CD4-positive, alpha-beta T cell treated with Interleukin-4 for 1 hour (primary cell): ENCODE measurements at places on chromosomes 16 and 17.

DNA sequence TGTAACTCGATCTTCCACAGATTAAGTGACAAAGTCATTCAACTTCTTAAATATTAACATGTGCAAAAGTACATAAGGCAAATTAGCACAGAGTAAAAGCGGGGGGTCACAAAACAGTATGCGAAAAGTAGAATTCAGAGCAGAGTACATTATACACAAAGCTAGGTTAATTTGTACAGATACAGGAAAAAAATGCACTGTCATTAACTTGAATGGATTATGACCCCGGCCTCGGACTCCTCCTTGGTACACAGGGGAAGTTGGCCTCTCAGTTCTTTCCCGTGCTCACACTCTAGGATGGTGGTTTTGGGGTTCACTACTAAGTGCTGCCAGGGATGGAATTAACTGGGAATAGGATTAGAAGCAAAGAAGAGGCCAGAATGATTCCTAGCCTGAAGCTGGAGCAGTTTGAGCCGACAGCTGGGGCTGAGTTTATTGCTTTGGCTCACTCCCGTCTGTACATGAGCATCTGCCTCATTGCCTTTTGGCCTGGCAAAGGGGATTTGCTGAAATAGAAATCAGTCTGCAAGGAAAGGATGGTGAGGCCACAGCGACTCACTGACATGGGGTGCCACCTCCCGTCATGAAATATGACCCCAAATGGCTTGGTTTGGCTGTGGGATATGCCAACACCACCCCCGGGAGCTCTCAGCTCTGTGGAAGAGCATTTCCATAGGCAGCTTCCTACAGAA lies 23.6 kb downstream of the NTN1 start:
- no peak for DNase-seq

- DNase-seq, result no peak
Observed at GRCh38 chr17:33200587-33200986, 92.5 kb downstream of the ASIC2 start.

GRCh38 chr16:30996985-30997724 lies 12.1 kb downstream of the HSD3B7 start:
- peak; percentile 83 for DNase-seq

- no peak for DNase-seq
Observed at GRCh38 chr16:48405907-48406306, 20.7 kb upstream of the SIAH1 start.

DNA sequence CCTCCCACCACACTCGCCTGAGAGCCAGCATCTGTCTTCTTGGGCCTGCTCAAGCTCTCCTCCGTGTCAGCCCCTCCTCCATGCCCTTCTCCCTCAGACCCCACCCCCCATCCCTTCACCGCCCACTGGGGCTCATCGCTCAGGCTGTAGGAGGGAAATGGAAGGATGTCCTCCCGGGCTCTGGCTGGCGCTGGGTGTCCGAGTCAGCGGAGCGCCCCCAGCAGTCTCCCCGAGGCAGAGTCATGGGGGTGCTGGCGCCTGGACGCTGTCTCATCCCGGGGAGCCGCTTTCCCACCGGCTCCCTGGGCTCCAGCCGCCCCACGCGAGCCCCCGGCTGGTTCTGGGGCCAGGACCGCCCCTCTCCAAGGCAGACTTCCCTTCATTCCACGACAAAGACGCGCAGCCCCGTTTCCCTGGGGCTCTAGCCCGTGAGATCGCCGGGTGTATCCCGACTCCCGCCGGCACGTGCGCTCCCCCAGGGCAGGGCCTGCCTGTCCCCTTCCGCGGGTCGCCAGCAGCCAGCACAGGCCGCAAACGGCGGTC lies 428 bp upstream of the ANTKMT start:
- no peak for DNase-seq

DNA sequence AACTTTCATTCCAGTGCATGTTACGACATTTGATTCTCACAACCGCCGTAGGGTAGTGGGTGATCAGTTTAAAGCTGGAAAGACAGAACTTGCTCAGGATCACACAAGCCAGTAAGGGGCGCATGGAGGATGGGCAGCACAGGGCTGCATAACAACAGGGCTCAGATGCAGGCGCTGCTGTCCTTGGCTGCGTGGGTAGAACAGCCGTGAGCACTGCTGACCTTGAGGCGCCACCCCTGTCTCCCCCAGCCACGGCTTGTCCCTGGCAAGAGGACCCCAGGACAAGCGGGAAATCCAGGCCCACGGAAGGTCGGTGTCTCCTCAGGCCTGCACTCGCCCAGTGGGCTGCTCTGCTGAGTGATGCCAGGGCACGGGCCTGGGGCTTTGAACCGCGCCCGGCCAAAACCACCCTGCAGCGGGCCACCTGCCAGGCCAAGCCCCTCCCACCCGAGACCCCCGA lies 84.7 kb downstream of the LMF1 start:
- no peak for DNase-seq

- DNase-seq, result no peak
Observed at GRCh38 chr17:43877451-43878155, 29.7 kb downstream of the MPP2 start.

DNA sequence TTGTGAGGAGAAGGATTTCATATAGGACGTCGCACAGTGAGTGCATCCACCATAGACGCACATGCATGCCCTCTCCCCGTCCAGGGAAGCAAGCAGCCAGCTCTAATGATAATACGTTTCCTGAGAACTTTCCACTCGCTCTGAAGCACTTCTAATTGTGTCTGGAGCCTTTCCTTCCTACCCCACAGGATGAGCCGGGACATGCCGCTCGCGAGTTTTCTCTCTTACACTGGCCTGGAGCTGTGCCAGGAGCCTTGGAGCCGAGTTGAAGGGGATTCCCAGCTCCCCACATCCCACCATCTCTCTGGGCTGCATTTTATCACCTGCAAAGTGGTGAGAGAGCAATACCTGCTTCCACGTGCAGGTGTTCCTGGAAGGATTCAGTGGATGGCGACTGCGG lies 368.1 kb downstream of the C16orf95 start:
- no peak for DNase-seq

DNA sequence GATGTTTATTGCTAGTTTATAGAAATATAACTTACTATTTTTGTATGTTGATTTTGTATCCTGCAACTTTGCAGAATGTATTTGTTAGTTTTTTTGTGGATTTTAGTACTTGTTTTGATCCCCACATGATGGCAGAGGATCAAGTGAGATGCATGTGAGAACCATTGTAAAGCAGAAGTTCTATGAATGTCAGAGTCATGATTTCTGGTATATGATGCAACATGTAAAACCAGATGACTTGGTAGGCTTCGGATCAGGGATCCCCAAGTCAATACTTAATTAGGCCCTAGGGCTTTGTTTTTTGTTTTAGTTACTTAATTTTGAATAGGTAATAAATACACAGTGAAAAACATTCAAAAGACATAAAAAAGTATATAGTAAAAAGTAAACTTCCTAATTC lies 45.8 kb downstream of the ESRP2 start:
- no peak for DNase-seq

DNA sequence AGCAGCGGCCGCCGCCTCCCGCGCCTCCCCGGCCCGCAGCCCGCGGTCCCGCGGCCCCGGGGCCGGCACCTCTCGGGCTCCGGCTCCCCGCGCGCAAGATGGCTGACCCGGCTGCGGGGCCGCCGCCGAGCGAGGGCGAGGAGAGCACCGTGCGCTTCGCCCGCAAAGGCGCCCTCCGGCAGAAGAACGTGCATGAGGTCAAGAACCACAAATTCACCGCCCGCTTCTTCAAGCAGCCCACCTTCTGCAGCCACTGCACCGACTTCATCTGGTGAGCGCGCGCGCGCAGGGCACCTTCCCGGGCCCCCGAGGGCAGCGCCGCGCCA lies 258 bp downstream of the PRKCB start:
- no peak for DNase-seq

- no peak for DNase-seq
Observed at GRCh38 chr17:57938061-57938502, 17.1 kb downstream of the CUEDC1 start.

DNA sequence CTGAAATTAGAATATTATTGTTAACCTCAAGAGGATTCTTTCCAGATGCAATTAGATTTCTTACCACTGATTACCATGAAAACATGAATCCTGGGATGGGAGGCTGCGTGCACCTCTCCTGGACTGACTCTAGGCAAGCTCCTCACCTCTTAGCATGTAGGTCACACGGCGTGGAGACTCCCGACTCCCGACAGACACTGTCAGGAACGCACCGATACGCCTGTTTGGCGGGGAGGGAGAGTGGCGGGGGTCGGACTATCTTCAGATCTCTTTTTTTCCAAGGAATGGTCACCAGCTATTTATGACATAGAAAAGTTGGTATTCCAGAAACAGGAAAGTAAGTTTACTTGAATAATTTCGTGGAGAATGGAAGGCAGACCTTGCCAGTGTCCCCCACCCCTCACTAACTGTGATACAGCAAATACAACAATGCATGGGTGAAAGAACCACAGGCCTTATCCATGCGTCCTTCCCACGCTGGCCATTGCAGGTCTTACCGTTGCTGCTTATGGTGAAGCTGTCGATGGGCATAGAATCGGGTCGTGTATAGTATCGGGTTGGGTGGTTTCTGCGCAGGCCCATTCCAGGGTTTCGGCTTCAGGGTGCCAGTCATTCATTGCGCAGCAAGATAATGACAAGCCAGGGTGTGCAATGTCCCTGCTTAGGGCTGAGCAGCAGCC lies 62.6 kb upstream of the ENDOV start:
- DNase-seq, result no peak

GRCh38 chr17:21371511-21372081 lies 4.6 kb upstream of the KCNJ12 start:
- DNase-seq, result no peak

DNA sequence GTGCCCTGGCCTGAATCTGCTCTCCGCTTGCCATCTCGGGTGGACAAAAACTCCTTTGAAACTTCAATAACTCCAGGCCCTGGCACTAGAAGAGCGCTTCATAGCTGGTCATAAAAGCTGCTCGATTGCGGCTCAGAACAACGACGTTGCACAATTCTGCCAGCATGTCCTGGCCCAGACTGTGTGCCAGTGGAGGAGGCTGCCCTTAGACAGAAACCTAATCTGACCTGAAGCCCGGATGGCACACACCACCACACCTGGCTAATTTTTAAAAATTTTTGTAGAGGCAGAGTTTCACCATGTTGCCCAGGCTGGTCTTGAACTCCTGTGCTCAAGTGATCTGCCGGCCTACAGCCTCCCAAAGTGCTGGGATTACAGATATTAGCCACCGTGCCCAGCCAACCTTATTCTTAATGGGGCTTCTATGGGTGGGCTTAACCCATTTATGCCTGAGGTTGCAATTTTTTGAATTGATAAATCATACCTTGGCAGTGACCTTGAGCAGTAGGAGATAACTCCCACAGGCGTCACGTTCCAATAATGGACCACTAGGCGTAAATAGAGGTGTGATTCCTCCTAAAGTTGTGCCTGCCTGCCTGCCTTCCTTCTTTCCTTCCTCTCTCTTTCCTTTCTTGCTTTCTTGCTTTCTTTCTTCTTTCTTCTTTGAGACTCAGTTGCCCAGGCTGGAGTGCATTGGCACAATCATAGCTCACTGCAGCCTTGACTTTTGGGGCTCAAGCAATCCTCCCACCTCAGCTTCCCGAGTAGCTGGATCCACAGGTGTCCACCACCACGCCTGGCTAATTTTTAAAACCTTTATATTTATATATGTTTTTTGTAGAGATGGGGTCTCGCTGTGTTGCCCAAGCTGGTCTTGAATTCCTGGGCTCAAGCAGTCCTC lies 1.1 kb upstream of the PPL start:
- DNase-seq, result no peak

DNA sequence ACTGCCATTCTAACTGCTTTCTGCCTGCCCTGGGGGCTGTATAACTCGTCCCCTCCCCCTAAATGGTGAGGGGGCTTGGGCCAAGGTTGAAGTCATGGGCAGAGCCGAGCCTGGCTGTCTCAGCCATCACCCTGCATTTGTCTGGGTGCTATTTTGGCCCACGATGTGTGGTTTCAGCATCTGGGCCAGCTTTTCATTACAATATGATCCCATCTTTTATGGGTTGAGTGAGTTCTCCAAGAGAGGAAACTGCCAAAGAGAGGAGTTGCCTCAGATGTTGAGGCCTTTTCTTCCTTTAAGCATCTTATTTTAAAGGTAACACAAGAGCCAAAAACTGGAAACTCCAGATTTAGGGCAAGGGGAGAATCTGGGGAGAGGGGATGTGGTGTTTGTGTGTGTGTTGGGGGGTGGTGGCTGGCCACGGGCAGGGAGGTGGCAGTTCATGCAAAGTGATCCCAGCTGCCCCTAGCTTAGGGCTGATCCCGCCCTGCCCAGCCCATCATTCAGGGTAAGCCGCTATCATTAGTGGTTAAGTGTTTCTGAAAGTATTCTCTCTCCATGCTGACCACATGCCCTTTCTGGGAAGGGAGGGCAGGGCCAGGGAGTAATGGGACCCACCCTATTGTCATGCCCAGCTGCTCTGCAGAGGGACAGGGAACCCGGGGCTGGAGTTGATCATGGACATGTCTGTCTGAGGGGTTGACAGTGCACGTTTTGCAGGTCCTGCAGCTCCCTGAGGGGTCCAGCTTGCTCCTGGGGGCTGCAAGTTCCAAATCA lies 83.2 kb upstream of the CLEC18A start:
- no peak for DNase-seq

DNA sequence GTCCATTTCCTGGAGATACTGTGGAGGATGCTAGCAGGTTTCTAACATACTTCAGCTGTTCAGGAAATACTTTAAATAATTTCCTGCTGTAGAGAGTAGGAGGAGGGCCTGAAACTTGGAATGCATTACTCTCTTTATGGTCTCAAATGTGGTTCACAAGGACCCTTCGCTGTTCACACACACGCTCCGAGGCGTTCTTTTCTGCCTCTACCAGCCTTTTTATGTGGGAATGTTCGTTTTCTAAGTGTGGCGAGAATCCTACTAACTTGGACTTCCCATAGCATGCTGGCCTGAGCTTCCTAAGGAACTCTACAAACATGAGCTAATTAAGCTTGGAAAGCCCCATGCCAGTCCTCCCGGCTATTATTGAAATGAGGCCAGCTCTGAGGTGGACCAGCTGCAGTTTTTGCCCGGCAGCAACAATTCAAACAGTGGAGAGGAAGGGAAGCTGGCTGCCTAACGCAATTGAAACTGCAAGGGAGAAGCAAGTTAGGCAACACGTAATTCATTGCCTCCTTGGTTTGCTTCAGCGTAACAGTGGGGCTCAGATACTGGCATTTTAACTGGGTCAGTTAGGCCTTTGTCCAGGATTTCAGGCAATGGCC lies 18.9 kb downstream of the KPNA2 start:
- no peak for DNase-seq

DNA sequence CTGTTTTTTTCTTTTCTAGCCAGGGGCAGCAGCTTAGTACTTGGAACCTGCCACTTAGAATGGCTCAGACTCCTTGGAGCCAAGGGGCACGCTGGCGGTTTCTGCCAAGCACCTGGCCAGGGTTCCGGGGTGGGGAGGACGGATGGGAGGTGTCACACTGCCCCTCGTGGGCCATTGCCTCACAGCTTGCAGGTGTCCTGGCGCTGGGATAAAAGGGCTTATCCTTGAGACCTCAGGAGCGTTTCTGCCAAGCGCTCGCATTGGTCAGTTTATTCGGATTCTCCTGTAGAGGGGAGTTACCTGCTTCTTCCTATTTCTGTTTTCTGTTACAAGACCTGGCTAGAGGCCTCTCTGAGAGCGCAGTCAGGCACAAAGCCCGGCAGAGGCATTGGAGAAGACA lies 234.6 kb downstream of the MSI2 start:
- no peak for DNase-seq
